ENCODE measurements at places on chromosomes 1 and 21.

GRCh38 chr21:34132202-34132601 lies 58.8 kb downstream of the MRPS6 start:
- DNase-seq: no peak

DNA sequence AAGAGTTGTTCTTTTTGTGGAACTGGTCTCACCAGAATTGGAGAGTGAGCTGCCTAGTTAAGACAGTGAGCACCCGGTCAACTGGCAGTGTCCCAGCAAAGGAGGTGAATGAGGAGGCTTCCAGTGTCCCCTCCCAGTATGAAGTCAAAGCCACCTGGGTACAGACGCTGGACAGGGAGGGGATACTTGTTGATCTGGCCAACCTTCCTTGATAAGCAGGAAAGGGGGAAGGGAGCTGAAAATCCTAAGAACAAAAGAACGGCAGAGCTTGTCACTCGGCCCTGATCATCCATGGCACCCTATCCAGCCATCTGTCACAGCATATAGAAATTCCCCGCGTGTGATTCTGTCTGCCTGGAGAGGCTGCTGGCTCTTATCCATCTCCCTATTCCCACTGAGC lies 91.5 kb downstream of the SSBP3 start:
- DNase-seq: no peak

GRCh38 chr1:61013189-61013945 lies 69.0 kb upstream of the NFIA start:
- DNase-seq: no peak

DNA sequence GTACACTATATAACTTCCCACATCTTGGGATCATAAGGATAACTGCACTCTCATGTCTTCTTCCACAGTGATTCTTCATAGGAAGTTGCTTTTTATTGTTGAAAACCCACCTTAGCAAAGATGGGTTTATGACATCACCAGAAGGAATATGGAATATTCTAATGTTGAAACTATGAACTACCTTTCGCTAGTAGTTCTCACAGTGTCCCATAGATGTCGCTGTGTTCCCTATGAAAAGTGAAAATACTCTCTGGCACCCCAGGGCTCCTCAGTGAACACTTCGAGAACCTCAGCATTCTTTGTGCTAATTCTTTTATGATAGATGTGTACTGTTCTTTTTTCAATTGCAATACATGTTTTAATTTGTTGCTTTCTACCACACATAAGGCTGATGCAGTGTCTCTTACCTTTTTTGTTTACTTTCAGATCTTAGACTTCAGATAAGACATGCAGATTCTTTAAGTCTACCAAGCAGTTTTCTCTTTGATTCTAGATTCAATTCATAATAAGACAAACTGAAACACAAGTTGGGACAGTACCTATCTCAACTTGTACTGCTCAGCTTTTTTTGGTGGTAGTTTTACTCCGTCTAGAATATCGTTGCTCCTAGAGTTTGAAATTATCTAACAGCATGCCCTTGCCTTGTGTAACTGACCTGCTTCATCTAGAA lies 90.8 kb downstream of the GTF2B start:
- DNase-seq: no peak

GRCh38 chr1:68107771-68108170 lies 57.3 kb upstream of the DIRAS3 start:
- no peak for DNase-seq

GRCh38 chr1:44650159-44650831 lies 24.0 kb downstream of the TMEM53 start:
- DNase-seq: no peak

- no peak for DNase-seq
Measured at GRCh38 chr1:3714284-3714741, 37.9 kb upstream of the CCDC27 start.

- DNase-seq: no peak
Measured at GRCh38 chr1:189510827-189511226, 966.8 kb downstream of the BRINP3 start.

DNA sequence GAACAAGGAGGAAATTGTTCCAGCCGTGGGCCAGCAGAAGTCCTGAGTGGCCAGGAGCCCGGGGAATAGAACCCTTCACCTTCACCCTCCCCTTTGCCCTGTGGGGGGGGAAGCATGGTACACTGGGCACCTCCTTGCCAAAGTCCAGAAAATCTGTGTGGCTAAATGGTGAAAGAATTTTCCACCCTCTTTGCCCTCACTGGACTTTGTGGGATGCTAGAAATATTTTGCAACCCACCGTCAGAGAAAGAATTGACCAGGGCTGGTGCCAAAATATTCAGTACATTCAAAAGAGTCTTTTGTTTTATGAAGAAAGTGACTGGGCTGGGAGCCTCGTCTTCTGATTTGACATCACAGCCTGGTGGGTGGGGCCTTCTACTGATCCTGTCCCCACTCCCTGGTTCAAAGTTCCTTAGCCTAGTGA lies 14.6 kb downstream of the NFASC start:
- no peak for DNase-seq

- DNase-seq: no peak
Measured at GRCh38 chr1:229874609-229875008, 192.4 kb upstream of the GALNT2 start.

GRCh38 chr1:62144238-62144831 lies 50.3 kb upstream of the L1TD1 start:
- DNase-seq: no peak

DNA sequence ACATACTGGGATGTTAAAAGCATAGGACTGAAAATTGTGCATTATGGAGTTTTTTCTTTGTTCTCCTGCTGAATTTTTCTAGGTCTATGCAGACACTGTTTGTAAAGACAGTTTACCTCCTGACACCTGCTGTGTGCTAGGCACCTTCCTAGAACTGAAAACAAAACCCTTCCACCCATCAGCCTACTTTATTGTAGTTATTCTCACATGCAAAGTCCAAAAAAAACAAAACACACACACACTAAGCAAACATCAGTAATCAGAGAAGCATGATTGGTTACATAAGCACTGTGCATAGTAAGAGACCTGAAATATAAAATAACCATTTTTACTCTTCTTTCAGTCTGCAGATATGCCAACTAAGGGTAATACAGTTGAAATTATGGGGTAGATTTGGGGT lies 195.1 kb downstream of the CRB1 start:
- no peak for DNase-seq

DNA sequence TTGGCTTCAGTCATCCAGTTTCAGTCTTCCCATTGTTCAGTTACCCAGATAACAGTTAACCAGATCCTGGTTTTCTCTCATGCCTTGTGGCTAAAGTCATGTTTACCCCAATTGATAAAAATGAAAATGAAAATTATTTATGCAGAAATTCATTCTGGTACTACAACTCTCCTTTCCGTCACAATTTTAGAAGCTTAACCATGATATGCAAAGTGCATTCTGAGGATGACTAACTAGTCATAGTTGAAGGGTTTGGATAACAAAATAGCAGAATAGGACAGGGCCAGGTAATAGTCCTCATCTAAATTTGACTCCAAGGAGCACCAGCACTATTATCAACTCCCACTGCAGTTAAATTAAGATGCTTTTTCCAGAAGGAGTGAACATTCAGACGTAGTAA lies 94.7 kb downstream of the NTMT2 start:
- DNase-seq: no peak

Data from GM18507 (cell line).